Activated naive CD4-positive, alpha-beta T cell treated with Interleukin-2 at 50 U/mL for 16 hours (primary cell): ENCODE measurements at places on chromosomes 1 and 21.

- no peak for DNase-seq
Observed at GRCh38 chr1:102858695-102859094, 249.6 kb downstream of the COL11A1 start.

DNA sequence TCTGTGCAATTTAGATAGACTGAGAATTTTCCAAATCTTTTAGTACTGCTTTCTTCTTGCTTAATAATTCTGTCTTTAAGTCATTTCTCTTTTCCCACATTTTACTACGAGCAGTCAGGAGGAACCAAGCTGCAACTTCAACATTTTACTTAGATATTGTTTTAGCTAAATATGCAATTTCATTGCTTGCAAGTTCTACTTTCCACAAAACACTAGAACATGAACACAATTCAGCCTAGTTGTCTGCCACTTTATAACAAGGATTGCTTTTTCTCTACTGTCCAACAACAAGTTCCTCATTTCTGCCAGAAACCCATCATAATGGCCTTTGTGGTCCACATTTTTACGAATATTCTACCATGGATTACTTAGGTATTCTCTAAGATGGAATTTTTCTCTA lies 36.6 kb downstream of the SORT1 start:
- no peak for DNase-seq

GRCh38 chr1:18486195-18486594 lies 5.5 kb downstream of the KLHDC7A start:
- DNase-seq = no peak

- DNase-seq = no peak
Observed at GRCh38 chr1:184504955-184505338, 118.1 kb downstream of the C1orf21 start.

DNA sequence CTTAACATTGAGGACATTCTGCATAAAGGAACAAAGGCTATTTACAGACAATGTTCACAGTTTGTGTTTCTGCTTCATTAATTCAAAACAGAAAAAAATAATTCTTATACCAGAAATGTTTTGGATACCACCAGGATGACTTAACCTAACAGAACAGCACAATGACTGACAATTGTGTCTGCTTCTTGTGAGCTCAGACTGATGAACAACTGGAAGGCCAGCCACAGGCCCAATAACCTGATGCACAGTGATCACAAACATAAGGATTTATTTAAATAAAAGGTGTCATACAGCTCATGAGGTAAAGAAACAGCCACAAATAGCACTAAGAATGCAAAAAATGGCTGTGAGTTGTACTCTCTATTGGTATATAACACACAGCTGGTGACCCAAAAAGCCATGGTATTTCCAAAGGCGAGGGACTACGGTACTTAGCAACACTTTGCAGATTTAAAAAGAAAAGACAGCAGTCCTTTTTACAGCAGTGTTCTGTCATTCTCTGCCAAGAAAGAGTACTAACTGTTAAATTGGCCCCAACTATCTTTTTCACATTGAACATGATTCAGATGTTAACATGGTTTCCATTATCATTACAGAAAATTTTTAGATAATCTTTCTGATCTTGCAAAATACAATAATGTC lies 32.1 kb upstream of the DDAH1 start:
- no peak for DNase-seq

DNA sequence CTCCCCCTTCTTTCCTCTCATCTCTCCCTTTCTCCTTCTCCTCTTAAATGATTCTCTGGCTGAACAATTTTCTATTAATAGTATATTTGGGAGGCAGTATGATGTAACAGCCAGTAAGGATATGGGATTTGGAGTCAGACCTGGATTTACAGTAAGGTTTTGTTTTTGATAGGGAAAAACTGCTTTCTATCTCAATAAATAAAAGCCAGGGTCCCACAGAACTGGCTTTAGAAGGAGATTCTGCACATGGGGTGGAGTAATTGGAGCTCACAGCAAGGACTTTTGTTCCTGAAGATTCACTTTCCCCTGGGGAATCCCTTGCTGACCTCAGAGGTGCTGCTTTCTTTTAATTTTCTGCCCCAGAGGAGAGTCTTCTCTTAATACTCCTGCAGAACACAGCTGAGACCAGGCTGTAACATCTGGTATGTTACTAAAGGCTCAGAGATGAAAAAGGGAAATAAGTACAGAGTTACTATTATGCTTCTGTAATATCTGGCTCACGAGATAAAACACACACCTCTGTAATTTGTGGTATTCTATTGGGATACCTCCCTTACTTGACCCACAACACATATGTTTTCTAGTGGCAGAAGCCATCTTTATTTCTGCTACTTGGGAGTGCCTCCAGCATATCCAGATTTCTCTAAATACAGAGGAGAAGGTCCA lies 13.4 kb downstream of the EPB41 start:
- no peak for DNase-seq

GRCh38 chr1:40239626-40240025 lies 8.1 kb upstream of the TMCO2 start:
- no peak for DNase-seq

GRCh38 chr1:97603776-97604175 lies 317.1 kb downstream of the DPYD start:
- DNase-seq = no peak

GRCh38 chr1:93608187-93609109 lies 73.2 kb downstream of the BCAR3 start:
- DNase-seq = peak; percentile 7

- DNase-seq = no peak
Observed at GRCh38 chr1:7744882-7745281, 26.2 kb upstream of the VAMP3 start.

- DNase-seq = no peak
Observed at GRCh38 chr21:45417256-45417950, 12.4 kb downstream of the COL18A1 start.

DNA sequence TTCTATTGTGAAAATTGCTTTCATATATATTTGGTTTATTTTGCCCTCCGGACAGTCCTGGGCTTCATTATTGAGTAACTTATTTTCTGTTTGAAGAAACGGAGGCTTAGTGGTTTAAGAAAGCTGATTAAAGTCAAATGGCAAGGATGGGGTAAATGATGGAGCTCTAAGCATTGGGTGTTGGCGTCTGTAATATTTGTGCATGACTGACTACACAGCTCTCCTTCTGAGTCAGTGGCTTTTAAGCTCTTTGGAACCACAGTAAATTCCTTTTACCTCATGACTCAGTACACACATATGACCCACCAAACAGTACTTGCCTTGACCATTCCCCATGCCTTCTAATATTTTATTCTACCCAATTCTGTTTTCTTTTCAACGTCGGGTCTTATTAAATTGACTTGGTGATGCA lies 21.0 kb downstream of the B3GALT5 start:
- no peak for DNase-seq

DNA sequence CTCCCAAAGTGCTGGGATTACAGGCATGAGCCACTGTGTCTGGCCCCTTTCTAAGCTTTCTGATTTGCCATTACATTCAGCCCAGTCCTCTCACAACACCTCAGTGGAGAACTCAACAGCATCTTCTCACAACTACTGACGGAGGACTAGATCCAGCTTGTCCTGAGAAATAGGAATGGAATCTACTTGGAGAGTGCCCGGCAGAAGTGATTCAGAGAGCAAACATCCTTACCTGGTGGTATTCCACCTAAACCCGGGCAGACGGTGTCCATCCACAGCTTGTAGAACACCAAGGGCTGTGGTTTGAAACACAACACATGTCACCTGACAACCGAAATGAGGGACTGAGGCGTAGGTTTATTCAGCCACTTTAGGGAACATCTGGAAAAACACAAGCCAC lies 28.8 kb upstream of the CCSAP start:
- DNase-seq = no peak

DNA sequence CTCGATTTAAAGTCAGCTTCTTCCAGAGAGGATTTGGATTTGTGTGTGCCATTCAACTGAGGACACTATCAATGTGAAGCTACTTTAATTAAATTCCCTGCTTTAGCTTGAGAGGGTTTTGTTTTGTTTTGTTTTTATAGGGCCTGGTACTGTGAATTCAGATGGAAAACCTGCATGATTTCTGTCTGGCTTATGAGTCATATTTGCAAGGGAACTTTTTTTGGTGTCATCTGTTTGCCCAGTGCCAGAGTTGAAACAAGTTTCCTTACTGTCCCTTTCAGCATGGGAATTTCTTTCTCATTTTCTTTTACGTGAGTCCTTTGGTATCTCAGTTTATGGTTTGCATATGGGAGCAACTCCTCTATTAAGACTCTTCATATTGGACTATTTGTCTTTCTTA lies 194.6 kb downstream of the GREM2 start:
- DNase-seq = no peak

GRCh38 chr21:38498057-38498833 lies at the start of gene ERG:
Gene ERG (minus strand): TSS chr21:38498477. CDS start chr21:38498380, 97 bp downstream.
- DNase-seq = no peak

- DNase-seq = no peak
Observed at GRCh38 chr1:2482588-2482987, 6.5 kb downstream of the PLCH2 start.

DNA sequence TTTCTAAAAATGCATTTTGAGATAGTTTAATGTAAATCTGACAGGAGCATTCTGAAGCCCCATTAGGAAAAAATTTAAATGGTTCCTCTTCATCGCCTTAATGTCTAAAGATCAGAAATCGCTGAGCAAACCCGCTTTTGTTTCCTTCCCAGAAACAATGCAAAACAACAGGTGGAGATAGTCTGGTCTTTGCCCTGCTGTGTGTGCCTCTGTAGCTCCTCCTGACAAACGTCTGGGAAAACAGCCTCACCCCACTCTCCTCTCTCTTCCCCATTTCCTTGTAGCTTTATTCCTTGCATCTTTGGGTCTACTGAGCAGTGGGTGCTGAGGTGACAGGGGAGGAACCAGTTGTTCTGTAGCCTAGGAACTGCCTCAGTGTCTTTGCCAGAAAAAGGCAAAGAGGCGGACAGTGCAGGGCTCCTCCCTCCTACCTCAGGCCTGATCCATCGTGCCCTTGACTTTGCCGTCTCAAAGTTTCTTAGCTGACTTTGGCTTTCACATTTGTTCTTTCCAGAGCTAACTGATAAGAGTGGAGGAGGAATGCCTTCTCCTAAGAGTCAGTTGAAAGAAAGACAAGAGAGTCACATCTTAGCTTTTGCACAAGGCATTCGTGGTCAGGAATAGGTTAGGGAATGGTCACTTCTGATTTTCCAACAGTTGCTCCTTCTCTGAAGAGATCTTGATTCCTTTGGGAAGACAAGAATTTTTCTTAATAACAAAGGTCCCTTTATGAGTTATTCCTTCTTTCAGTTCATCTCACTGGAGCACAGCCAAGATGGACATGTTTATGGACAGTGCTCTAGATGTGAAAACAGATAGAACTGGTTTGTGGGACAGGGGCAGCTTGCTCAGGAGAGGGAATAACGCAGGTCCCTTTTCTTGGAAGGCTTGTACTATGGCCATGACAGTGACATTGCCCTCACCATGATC lies 24.9 kb downstream of the SYT11 start:
- no peak for DNase-seq

DNA sequence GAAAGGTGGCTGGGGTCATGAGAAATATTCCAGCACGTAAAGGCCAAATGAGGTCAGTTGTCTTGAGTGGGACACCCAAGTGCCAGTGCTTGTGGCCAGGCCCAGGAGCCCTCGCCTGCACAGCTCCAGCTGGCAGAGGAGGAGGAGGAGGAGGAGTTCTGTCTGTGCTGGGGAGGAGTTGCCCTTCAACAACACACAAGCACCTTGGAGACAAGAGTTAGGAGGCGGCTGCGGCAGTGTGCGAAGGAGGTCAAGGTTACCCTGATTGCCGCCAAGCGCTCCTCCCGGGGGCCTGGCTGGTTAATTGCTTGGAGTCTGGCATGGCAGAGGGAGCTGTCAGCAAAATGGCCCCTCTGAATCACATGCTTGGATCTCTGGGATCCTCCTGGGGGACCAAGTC lies 45.1 kb downstream of the GRIK3 start:
- no peak for DNase-seq

GRCh38 chr1:27102707-27103468 lies 52.0 kb downstream of the SLC9A1 start:
- peak; percentile 84 for DNase-seq

- no peak for DNase-seq
Observed at GRCh38 chr1:35585281-35585680, 12.2 kb downstream of the TFAP2E start.

- no peak for DNase-seq
Observed at GRCh38 chr1:179318491-179318890, 24.9 kb downstream of the SOAT1 start.

- no peak for DNase-seq
Observed at GRCh38 chr1:90925928-90926869, 95.6 kb downstream of the ZNF644 start.

DNA sequence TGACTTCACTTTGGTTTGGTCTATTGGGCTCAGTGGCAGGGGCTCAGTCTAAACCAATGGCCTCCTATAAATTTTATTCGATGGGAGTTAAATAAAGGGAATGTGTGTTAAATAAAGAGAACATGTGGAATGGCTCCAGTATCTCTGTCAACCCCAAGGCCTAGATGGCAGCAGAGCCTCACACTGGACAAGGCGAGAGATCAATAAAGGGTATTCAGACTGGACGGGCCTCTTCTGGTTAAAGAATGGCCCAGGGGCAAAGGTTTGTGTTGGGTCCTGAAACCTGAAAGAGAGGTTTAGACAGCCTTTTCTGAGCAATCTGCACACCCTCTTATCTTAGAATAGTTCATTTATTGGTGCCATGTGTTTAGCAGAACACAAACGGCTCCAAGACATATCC lies 34.7 kb downstream of the SH3BP5L start:
- no peak for DNase-seq

- DNase-seq = no peak
Observed at GRCh38 chr1:200971428-200971903, 52.0 kb downstream of the KIF21B start.

DNA sequence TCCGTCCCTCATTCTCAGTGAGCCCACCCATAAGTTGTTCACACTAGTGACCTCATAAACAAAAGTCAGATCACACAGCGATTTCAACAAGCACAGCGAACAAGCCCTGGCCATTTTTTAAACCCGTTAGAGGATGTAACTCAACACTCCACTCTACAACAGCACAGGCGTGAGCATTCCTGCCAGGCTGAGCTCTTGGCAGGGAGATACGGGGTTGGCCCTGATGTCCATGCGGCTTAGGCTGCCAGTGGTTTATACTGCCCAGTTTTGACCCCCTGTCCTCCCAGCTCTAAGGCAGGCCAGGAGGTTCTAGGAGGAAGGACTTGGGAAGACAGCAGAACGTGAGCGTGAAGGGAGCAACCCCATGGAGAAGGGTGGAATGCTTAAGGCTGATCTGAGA lies 35.0 kb downstream of the PARP1 start:
- DNase-seq = no peak

DNA sequence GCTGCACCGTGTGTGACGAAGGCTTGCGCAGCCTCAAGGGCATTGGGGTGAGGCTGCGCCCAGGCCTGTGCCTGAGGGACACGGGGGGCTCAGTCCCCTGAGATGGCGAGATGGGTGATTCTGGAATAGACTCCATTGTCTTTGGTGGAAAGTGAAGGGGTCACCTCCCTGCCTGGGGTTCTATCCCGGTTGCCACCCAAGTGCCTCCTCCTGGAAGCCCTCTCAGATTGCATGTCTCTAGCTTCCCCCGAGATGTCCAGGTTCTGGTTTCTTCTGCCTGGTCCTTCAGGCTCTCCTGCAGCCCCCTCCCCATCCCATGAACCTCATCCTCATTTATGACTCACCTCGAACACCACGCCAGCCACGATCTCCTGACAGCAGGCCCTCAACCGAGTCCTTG lies 22.3 kb upstream of the MFN2 start:
- no peak for DNase-seq

- no peak for DNase-seq
Observed at GRCh38 chr1:115790846-115791245, 22.3 kb upstream of the CASQ2 start.

GRCh38 chr1:151847867-151848596 lies 5.5 kb downstream of the THEM5 start:
- DNase-seq = no peak
